ENCODE measurements at places on chromosomes 3 and 15.

DNA sequence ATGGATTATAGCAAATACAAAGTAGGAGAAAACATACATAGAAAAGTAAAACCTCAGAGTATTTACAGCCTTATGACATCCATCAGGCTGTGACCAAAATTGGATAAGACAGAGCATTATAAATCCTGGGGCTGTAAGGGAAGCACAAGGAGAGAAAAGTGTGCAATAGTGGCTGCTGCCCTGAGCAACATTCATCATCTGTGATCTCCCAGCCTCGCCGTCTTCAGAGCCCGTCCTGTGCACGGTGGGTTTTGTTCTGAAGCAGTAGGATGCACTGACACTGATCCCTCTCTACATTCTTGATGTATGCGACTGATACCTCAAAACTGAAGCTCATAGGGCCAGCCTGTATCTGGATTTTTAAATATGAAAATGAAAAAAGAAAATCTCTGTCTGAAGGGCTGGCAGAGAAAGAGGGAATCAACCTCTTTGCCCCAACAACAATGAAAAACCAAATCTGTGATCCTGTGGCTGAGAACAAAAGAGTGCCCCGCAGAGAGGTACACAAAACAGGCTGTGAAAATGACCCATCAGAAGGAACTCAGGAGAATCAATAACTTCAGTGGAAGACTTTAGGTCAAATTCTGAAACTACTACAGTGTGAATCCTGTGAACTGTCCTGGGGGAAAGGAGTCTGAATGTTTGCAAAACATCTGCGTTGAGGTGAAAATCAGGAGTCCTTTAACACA lies 8.2 kb upstream of the RTP4 start:
- no peak for DNase-seq

DNA sequence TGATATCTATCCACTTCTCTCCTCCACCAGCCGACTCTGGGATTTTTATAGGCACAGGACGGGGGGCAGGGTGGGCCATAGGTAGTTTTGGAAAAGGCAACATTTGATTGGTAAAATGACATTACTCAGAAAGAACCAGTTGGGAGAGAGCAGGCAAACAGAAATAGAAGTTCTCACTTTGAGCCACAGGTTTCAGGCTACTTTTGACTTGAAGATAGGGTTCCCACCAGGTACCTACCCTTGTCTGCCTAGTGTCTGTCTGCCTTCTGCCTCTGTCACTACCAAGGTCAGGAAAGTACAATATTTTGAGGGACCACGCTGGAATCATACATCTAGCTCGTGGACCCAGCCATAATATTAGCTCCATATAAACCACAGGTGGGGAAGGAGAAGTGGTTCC lies 412.9 kb upstream of the GRM7 start:
- DNase-seq: no peak

DNA sequence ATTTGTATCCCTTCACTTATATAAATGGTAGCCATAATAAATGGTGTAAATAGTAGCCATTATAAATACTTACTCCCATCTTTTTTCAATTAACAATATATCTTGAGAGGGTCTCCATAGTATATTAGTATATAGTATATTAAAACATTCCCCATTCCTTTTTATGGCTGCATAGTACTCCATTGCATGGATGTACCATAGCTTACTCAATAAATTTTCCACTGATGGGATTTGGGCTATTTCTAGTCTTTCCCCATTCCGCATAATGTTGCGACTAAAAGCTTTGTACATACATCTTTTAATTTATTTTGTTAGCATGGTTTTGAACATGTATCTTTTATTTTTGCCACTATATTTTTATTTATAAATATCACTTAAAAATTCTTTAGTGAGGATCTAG lies 366.3 kb downstream of the IL20RB start:
- DNase-seq: no peak

DNA sequence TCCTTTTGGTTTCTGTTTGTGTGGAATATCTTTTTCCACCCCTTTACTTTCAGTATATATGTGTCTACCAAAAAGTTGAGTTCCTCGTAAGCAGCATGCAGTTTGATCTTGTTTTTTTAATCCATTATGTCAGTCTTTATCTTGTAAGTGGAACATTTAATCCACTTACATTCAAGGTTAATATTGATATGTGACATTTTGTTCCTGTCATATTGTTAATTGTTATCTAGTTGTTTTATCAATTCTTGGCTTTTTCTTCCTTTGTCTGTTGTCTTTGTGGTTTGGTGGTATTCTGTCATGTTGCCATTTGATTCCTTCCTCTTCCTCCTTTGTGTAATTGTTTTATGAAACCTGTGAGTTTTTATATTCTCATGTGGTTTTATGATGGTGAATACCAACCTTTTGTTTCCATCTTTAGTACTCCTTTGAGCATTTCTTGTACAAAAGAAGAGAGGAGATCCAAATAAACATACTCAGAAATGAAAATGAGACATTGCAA lies 43.4 kb upstream of the XCR1 start:
- DNase-seq: no peak

DNA sequence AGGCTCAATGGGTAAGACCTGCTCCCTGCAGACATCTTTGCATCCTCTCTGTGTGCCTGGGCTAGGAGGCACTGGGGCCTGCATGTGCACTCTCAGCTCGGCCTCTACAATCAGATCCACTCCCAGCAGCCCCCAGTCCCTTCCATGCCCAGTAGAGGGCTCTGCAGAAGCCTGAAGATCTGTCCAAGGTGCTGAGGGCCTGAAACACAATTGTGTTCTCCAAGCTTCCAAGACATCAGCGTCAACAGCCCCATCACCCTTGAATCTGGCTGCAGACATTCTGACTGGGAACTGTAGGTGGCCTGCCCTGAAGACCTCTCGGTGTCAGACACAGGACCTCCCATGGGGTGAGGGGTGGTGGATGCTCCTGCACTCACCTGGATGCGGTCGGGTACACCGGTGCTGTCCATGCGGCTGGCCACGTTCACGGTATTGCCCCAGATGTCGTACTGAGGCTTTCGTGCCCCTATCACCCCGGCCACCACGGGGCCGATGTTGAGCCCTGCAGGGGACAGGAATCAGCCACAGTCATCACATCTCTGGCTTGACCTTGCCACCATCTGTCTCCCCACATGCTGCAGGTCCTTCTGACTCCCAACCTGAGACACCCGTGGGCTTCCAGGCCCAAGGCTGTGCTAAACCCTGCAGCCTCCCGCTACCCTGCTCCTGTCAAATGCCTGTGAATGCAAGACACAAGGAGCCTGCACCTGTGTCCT lies 84.7 kb downstream of the SEC22A start:
- no peak for DNase-seq

DNA sequence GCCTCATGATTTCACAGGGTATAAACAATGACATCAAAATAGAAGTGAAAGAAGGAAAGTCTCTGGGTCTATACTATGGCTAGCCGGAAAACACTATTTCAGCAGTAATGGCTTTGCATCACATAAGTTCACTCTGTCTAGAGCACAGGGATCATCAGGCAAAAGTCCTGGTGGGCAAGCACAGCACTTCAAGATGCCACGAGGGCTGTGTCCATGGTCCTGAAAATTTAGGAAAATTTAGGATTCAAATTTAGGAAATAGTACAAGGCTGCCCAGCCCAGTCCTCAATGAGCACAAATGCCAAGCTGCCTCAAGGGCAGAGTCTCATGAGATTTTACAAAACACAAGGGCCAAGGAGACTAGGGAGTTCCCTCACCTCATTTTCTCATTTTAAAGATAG lies 54.1 kb downstream of the RORA start:
- DNase-seq: no peak

DNA sequence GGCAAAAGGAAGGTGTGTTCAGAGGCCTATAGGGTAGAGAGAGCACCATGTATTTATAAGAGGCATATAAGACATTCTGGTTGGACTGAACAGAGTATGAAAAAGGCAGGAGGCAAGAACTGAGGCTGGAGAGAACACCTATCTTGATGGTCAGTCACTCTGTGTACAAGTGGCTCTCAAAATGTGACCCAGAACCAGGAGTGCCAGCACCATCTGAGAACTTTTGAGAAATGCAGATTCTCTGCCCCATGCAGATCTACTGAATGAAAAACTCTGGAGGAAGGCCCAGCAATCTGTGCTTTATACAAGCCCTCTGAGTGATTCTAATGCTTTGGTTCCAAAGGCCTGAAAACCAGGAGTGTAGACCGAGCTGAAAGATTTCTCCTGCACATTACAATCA lies 324.0 kb upstream of the IL12A start:
- DNase-seq: no peak

DNA sequence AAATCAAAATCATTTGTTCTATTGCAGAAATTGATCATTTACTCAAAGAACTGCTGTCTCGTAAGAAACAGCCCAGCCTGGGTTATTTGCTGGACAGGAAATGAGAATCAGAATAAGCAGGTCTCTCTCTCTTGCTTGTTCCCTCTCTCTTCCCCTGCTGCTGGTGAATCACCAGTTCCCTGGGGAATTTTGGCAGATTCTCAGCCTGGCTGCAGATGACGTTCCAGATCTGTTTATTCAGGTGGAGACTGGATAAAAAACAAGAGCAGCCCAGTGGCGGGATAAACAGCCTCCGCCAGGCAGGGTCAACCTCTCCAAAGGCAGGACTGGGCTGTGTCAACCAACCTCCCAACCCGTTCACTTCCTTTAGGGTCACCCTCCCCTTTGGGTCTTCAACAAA lies 72.1 kb downstream of the LRIG1 start:
- DNase-seq: no peak

DNA sequence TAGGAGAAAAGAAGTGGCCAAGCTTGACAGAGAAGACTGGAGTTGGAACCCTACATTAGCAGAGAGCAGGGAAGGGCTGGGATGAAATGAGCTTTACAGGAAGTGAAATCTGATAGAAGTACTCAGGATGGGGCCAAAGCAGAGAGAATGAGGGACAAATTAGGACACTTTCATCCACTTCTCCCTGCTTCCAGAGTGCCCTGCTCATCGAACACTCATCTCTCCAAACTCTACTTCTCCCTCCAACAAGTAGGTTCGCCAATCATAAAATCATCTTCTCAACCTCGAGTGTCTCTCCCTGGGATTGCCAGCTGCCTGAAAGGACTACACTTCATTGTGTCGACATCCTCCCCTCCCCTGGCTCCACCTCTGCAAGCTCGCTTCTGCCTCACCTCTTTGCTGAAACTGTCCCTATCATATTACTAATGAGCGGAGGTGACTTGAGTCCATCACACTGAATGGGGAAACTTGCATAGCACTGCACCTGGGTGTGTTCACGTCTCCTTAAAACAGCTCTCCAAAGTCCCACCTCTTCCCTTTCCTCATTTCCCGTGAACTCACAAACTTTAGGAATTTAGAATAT lies 365.8 kb downstream of the FOXP1 start:
- no peak for DNase-seq

DNA sequence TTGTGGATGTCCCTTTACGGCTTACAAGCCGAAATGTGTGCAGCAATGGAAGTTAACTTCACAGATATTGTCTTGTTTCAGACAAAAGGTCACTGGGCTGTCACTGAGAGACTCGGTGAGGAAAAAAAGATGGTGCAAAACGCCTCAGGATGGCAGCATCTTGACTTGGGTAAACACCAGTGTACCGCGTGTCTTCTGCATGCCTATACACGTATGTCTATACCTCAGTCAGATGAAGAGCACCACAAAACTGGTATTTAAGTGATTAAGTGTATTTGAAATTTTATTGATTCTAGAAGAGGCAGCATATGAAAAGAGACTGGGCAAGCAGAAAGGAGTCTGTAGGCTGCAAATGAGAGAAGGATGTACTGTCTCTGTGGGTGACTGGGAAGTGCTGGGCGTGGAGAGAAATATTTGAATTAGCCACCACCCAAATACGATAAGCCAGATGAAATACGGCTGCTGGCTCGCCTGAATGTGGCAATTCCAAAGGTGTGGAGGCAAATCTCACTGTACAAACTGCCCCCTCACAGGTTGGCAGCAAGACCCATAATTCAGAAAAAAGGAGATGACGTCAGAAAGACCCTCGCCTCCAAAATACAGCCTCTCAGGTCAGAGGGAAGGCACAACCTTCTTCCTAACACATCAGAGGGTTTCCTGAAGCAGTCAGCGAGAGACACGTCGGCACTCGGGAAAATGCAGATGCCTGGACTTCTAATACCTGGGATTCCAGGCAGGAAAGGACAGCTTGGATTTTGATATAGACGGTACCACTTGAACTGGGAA lies 53.4 kb upstream of the NEO1 start:
- no peak for DNase-seq

DNA sequence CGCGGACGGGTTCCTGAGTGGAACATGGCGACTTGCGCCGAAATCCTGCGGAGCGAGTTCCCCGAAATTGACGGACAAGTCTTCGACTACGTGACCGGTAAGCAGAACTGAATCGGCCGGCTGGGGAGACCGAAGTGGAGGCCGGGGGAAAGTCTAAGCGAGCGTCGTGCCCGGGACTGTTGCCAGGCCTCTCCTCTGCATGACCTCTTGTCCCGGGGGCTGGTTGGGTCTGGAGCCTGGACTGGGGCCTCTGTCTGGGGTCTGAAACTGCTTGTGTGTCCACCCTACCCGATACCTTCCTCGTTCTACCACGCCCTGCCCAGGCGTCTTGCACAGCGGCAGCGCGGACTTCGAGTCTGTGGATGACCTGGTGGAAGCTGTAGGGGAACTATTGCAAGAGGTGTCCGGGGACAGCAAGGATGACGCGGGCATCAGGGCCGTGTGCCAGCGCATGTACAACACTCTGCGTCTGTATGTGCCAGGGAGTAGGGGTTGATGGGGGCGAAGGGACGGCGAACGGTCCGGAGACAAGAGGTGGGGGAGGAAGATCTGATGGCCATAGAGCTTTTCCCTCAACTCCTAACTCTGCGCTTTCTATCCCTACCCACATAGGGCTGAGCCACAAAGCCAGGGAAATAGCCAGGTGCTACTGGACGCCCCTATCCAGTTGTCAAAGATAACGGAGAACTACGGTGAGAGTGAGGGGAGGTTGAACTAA lies at the start of gene ABCF3:
Gene ABCF3, plus strand, starts transcription at position 16 of the 718 bp plus-strand sequence. Its CDS starts 9 bp downstream, at position 25.
- DNase-seq: no peak

GRCh38 chr15:64163659-64164362 lies 989 bp upstream of the PPIB start:
- no peak for DNase-seq

DNA sequence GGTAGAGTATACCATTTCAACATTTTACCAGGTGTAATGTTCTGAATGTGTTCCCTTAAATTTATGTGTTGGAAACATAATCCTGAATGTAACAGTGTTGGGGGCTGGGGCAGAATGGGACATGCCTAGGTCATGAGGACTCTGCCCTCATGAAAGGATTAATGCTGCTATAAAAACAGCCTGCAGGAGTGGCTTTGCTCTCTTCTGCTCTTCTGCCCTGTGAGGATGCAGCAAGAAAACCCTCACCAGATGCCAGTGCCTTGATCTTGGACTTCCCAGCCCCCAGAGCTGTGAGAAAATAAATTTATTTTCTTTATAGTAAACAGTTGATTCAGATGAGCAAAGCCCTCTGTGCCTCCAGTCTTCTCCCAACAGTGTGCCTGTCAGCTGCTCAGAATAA lies 326.0 kb upstream of the ONECUT1 start:
- no peak for DNase-seq

- no peak for DNase-seq
Observed at GRCh38 chr15:37581866-37582532, 352.4 kb upstream of the TMCO5A start.
